ENCODE measurements at places on chromosomes 13 and 19.

DNA sequence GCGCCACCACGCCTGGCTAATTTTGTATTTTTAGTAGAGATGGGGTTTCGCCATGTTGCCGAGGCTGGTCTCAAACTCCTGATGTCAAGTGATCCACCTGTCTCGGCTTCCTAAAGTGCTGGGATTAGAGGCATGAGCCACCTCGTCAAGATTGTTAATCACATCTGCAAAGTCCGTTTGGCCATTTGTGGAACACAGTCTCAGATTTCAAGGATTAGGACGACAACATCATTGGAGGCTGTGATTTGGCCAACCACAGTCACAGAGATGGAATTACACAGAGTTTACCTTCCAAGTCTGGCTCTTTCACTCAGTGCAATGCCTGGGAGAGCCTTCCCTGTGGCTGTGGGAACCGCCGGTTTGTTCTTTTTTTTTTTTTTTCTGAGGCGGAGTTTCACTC is 17.8 kb downstream of the SULT2B1 start:
- no peak for DNase-seq

DNA sequence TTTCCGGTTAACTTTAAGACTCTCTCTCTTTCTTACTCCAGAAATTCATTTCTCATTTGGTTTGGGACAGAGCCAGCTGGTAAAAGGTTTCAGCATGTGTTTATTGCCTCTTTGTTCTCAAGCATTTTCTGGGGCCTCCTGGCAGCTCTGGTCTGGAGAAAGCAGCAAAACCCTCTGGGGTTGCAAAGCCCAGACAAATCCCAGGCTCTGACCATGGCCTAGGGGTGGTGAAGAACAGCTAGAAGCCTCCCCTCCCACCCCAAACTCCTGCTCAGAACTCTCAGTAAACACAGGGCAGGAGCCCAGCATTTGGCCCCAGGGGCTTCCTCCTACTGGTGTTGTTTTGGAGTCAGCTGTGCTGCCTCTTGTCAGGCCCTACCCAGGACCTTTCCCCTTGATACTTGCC is 124.2 kb upstream of the SERP2 start:
- peak; percentile 87 for DNase-seq

GRCh38 chr13:66137384-66137783 is 1092.8 kb downstream of the PCDH9 start:
- no peak for DNase-seq

DNA sequence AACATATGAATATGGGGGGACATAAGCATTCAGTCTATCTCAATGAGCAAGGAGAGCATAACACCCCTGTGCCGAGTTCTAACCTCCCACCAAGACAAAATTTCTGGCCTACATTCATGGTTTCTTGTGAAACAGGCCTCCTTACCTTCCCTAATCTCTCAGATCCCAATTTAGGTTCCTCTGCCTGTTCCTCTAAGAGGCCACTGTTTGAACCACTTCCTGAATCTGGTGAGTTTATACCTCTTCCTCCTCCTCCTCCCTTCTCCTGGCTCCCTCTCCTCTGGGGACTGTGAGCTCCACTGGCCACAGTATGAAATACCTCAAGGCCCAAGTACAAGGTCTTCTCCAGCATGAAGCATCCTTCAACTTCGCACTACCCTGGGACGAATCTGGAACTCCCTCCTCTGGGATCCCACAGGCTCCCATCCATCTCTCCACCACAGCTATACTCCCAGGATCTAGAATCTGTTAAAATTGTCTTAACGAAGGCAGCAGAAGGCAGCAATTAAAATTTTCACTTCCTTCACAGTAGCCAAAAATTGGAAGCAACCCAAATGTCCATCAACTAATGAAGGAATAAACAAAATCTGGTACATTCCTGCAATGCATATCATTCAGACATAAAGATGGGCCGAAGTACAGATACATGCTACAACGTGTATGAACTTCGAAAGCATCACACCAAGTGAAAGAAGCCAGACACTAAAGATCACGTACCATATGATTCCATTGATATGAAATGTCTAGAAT is 7.8 kb upstream of the SIGLECL1 start:
- DNase-seq: no peak

- no peak for DNase-seq
These were observed at the start of gene ZNF99 for GRCh38 chr19:22783651-22784410. ZNF99 (minus strand) TSS chr19:22784151; CDS start chr19:22784016, 135 bp downstream.

- no peak for DNase-seq
These were observed 2.0 kb downstream of the MED25 start for GRCh38 chr19:49820125-49820524.

DNA sequence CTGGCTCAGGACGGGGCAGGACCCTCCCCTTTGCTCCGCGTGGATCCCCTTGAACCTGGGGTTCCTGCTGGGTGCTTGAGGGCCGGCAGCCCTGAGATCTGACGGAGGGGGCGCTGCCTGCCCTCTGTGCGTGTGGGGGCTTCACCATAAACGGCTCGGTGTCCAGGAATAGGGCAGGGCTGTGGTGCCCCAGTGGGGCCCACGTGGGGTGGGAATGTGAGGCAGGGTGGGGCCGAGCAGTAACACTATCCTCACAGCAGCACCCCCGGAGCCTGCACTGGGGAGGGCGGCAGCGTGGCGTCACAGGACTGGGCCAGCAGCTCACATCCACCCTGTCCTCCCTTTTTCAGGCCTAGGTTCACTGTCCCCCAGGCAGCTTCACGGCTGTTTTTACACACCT is 38.0 kb downstream of the GAS6 start:
- no peak for DNase-seq

- DNase-seq: no peak
These were observed 95.7 kb downstream of the GPR12 start for GRCh38 chr13:26664876-26665275.

GRCh38 chr13:30790592-30790991 is 55.2 kb downstream of the ALOX5AP start:
- DNase-seq: no peak

DNA sequence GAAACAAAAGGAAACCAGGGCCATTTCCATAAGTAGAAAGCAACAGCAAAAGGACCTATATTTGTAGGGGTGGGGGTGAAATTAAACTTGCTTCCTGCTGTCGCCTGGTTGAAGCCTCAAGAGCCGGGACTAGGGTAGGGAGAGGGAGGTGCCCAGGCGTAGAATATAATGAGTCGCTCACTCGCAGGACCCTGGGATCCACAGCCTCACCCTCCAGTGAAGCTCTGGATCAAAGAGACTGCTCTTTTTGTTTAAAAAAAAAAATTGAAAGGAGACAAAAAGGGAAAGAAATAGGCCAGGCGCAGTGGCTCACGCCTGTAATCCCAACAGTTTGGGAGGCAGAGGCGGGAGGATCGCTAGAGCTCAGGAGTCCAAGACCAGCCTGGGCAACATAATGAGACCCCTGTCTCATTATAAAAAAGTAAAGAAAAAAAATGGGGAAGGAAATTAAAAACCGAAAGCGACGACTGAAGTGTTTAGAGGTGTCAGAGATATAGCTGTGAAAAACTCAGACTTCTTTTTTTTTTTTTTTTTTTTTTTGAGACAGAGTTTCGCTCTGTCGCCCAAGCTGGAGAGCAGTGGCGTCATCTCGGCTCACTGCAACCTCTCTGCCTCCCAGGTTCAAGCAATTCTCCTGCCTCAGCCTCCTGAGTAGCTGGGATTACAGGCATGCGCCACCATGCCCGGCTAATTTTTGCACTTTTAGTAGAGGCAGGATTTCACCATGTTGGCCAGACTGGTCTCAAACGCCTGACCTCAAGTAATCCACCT is 10.9 kb upstream of the ADGRE5 start:
- DNase-seq: no peak

DNA sequence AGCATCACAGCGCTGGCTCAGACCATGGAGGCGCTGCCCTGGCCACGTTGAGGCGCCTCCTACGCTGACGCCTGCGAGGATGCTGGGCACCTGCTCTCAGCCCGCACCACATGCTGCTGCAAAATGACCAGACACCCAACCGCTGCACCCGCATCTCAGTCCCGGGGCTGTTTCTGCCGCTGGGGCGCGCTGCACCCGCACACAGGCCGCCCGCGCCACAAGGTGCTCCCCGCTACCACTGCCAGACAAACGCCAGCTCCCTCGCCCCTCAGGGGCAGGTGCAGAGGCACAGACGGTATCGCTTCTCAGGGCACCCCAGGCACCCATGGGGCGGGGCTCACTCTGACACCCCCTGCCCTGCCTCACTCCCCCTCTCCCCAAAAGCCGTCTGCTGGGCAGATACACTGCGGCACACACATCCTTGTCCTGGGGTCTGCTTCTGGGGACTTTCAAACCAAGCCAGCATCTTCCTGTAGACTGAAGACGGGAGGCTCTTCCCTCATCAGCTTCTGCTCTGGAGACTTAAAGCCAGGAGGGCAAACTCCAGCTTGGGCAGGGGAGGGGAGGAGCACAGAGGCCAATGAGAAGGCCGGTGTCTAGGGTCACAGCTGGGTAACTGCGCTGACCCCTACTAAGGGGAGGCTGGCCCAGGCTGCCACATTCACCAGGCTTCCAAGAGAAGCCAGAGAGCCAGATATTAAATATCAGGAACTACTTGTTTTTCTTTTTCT is 16.3 kb downstream of the CHERP start:
- no peak for DNase-seq

- DNase-seq: no peak
These were observed 205.3 kb downstream of the RAP2A start for GRCh38 chr13:97639236-97639635.
